ENCODE measurements at places on chromosomes 13 and 19.

DNA sequence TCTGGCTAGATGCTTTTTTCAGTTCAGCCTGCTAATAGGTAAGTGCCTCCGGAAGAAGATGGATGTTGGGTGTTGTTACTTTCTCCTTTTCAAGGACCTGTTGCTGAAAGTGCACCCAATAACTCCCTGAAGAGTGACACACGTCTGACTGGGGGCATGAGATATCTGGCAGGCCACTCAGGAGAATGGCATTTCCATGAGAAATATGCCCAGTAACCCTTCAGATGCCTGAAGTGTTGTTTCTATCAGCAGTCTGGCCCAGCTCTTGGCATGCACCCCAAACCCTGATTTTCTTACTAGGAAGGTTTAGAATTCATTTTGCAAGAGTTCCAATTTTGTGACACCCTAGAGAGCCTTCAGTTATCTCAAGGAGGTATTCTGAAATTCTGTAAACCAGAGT is 71.5 kb downstream of the ARHGAP35 start:
- DNase-seq = no peak

GRCh38 chr13:31765138-31765785 is 25.9 kb downstream of the RXFP2 start:
- no peak for DNase-seq

GRCh38 chr19:16594131-16594586 is 21.9 kb upstream of the SLC35E1 start:
- DNase-seq = no peak

DNA sequence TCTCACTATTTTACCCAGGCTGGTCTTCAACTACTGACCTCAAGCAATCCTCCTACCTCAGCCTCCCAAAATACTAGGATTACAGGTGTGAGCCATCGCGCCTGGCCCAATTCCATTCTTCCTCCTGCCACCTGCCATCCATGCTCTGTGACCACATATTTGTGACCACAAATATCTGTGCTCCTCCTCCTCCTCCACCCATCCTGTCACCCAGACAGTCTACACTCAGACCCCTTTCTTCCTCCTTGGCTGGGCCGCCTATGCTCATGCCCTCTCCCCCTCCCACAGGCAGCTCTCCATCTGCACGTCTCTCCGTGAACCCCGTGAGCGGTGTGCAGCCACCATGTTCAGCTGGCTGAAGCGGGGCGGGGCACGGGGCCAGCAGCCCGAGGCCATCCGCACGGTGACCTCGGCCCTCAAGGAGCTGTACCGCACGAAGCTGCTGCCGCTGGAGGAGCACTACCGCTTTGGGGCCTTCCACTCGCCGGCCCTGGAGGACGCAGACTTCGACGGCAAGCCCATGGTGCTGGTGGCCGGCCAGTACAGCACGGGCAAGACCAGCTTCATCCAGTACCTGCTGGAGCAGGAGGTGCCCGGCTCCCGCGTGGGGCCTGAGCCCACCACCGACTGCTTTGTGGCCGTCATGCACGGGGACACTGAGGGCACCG is 3.2 kb downstream of the EHD2 start:
- DNase-seq = no peak

DNA sequence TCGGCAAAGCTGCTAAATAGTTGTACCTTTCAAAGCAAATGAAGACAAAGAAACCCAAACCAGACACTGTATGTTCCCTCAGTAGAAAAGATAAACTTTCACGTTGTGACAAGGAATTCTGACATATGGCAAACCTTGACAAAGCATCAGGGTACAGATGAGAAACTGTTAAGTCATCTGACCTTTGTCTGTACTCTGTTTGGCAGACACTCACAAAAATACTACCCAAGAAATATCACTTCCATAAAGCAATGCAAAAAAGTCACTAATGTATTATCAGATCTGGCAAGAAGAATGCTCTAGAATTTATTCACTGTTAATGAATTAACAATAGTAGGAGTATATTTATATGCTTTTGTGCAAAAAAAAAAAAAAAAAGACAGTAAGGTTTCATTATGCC is 843.7 kb downstream of the DIAPH3 start:
- no peak for DNase-seq

- DNase-seq = no peak
Measured at GRCh38 chr13:85615031-85615430, 184.2 kb downstream of the SLITRK6 start.
